ENCODE measurements at places on chromosomes 11 and 22. TPM values are rescaled to one million over a fixed set of nuclear protein-coding genes. Genes with fewer than 3 reads are reported as not detected.

Gene P2RX6
- 0.07 TPM for total RNA-seq

Gene KRTAP5-11
- not detected for total RNA-seq

Gene HORMAD2
- total RNA-seq, result 0.53 TPM

Gene GNAZ
- total RNA-seq, result 0.39 TPM

Gene INPP5J
- 0.18 TPM for total RNA-seq

DNA sequence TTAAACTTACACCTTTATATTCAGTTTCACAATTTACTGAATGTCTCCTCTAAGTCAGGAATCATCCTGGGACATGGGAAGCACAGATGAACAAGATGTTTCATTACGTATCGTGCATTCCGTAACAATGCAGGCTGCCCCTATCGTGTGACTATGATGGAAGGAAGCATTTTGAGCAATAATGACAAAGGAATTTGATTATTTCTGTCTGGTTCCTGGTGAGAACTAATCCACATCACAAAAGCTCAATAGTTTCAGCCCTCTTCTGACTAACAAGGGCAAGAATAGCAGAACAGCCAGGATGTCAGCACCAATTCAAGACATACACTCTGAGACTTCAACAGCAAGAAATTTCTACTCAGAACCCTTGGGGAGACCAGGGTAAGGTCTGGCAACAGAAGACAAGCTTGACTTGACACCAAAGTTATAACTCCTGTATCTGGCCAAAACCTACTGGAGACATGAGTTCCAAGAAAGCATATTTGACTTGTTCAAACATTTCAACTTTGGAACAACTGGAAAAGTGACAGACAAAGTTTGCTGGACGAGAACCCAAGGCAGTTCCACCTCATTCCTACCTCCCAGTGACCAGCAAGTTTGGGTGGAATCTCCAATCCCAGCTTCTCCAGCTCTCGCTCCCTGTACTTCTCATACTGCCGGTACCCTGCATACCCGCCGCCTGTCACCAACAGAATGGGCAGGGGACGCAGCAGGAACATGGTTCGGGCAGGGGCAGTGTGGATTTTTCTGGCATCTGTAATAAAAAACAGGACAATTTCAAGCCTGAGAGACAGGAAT lies 14.3 kb downstream of the PISD start:
- no peak overlapping the region for H3K27ac ChIP-seq
- H3K4me1 ChIP-seq, result peaks cover 20% of the 10 kb centered on the region
- DNase-seq, result no peak
- peaks cover 48% of the 10 kb centered on the region for H3K36me3 ChIP-seq
- no peak overlapping the region for H3K4me3 ChIP-seq

DNA sequence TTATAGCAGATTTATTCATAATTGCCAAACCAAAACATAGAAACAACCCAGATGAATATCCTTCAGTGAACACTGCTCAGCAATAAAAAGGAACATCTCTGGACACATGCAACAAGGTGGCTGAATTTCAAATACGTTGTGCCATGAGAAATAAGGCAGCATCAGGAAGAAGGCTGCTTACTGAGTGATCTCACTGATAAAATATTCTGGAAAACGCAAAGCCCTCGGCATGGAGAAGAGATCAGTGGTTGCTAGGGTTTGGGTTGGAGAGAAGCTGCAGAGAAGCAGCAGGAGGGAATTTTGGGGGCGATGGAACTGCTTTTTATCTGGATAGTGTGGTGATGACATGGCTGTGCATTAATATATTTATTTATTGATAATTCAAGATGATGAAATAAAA lies 11.0 kb upstream of the SHANK2 start:
- H3K27ac ChIP-seq, result no peak overlapping the region
- no peak for DNase-seq
- H3K4me1 ChIP-seq, result no peaks in the 10 kb centered on the region
- H3K27me3 ChIP-seq, result no peaks in the 10 kb centered on the region
- no peaks in the 10 kb centered on the region for H3K36me3 ChIP-seq

DNA sequence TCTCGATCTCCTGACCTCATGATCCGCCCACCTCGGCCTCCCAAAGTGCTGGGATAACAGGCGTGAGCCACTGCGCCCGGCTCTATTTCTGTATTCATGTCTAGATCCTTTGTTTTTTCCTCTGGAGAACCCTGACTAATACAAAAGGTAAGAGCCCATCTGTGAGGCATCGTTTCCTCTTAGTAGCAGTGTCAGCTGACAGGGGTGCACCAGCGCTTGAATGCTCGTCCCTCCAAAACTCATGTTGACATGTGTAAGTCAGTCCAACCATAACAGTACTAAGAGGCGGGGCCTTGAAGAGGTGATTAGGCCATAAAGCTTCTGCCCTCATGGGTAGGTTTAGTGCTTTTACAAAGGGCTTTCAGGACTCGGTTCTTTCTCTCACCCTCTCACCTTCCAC lies 470.1 kb upstream of the B3GAT1 start:
- H3K36me3 ChIP-seq, result no peaks in the 10 kb centered on the region
- no peaks in the 10 kb centered on the region for H3K4me1 ChIP-seq
- H3K4me3 ChIP-seq, result no peak overlapping the region
- H3K27ac ChIP-seq, result no peak overlapping the region
- no peak for DNase-seq

GRCh38 chr11:72570893-72571661 lies 103.1 kb downstream of the PDE2A start:
- no peak overlapping the region for H3K27ac ChIP-seq
- peaks cover 10% of the 10 kb centered on the region for H3K4me1 ChIP-seq
- DNase-seq, result no peak
- no peaks in the 10 kb centered on the region for H3K36me3 ChIP-seq

DNA sequence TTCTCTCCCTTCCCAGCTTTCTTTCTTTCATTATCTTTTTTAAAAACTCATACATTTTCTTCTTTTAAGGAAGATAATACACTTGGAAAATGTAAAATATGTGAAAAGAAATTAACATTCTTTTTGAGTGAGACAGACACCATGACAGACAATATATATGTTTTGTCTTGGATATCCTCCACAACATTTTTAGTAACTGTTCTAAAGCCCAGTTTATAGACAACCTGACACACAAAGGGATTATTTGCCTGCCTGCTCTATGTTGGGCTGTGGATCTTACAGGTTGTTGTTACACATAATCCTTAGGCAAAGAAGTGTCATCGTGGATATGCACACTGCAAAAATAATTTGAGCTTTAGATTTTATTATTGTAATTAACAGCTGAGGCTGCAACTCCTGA lies 301.4 kb upstream of the PDGFD start:
- H3K36me3 ChIP-seq, result no peaks in the 10 kb centered on the region
- no peaks in the 10 kb centered on the region for H3K27me3 ChIP-seq
- H3K4me1 ChIP-seq, result peaks cover 2% of the 10 kb centered on the region
- DNase-seq, result no peak
- H3K27ac ChIP-seq, result no peak overlapping the region
- H3K4me3 ChIP-seq, result no peak overlapping the region

DNA sequence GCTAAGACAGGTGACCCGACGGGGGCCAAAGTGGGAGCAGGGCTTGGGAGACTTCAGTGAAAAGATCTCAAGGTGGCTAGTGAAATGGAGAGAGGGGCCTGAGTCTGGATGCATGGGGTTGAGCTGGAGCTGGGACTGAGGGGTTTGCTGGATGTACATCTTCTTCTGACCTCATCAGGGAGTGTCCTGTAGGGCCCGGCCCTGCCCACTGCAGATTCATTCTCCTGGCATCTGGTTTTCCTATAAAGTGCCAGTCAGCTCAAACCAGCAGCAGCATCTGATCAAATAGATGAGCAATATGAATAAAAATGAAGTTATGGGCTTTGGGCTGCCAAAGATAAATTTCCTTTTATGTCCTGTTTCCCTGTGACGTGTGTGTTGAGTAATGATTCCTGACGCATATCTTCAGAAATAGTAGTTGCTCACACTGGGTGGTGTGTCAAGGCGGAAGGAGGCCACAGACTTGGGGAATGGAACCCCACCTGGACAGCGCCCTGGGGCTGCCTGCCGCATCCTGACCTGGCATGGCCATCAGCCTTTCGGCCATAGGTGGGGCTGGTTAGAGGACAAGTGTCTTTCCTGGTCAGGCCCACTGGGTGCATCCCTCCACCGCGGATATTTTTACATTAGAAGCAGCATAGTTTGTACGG lies 135.4 kb downstream of the OSBP2 start:
- H3K27me3 ChIP-seq, result peaks cover 3% of the 10 kb centered on the region
- H3K27ac ChIP-seq, result no peak overlapping the region
- DNase-seq, result no peak
- no peaks in the 10 kb centered on the region for H3K36me3 ChIP-seq
- no peaks in the 10 kb centered on the region for H3K4me1 ChIP-seq
- H3K4me3 ChIP-seq, result no peak overlapping the region

DNA sequence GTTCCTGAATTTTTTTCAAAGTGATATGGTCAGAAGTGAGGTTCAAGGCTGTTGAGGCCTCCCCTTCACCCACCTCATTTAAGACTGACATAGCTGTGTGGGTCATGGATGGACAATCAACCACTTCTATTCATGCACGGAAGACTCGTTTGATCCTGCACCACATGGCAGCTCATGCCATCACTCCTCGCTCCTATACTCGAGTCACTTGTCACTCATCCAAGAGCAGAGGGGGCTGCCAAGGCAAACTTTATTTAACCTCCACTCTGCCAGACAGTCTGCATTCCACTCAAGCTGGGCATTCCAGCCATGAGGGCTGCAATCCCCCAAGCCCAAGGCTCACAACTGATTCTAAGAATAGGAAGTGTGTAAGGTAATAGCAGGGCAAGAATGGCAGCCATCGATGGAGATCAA lies 34.1 kb downstream of the SNX19 start:
- H3K36me3 ChIP-seq, result peaks cover 70% of the 10 kb centered on the region
- peaks cover 20% of the 10 kb centered on the region for H3K4me1 ChIP-seq
- no peaks in the 10 kb centered on the region for H3K27me3 ChIP-seq
- H3K27ac ChIP-seq, result peak overlapping the region; percentile 90

- H3K27me3 ChIP-seq, result peaks cover 3% of the 10 kb centered on the region
- DNase-seq, result no peak
- no peak overlapping the region for H3K27ac ChIP-seq
- no peak overlapping the region for H3K4me3 ChIP-seq
- no peaks in the 10 kb centered on the region for H3K4me1 ChIP-seq
Observed at GRCh38 chr22:44580176-44581095, 82.4 kb upstream of the RTL6 start.
